ENCODE measurements at places on chromosomes 4 and X.

GRCh38 chr4:111977419-111977965 is 167.8 kb upstream of the FAM241A start:
- no peak for DNase-seq

- DNase-seq, result no peak
Observed at GRCh38 chrX:154661170-154661569, 7.8 kb upstream of the CTAG2 start.

- DNase-seq, result no peak
Observed at GRCh38 chr4:26484516-26484915, 5.8 kb downstream of the CCKAR start.

GRCh38 chrX:131944936-131945902 is 77.9 kb upstream of the STK26 start:
- DNase-seq, result no peak

- no peak for DNase-seq
Observed at GRCh38 chr4:140085062-140085622, 68.8 kb downstream of the MAML3 start.

DNA sequence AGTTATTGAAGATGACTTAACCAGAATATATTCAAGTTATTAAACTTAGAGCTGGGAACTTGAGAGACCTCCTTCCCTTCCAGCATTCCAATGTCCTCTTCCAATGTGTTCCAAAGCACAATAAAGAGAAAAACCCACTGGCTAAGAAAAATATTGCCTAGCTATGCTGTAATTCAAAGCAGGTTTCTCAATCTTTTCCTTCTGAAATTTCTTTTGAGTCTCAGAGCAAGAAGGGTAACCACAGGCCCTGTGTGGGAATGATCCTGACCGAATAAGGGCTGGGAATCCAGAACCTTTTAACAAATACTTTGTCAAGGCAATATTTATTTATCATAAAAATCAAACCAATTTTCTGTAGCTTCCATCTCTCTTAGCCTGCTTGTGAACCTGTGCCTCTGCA is 150.7 kb upstream of the SFRP2 start:
- DNase-seq, result no peak

DNA sequence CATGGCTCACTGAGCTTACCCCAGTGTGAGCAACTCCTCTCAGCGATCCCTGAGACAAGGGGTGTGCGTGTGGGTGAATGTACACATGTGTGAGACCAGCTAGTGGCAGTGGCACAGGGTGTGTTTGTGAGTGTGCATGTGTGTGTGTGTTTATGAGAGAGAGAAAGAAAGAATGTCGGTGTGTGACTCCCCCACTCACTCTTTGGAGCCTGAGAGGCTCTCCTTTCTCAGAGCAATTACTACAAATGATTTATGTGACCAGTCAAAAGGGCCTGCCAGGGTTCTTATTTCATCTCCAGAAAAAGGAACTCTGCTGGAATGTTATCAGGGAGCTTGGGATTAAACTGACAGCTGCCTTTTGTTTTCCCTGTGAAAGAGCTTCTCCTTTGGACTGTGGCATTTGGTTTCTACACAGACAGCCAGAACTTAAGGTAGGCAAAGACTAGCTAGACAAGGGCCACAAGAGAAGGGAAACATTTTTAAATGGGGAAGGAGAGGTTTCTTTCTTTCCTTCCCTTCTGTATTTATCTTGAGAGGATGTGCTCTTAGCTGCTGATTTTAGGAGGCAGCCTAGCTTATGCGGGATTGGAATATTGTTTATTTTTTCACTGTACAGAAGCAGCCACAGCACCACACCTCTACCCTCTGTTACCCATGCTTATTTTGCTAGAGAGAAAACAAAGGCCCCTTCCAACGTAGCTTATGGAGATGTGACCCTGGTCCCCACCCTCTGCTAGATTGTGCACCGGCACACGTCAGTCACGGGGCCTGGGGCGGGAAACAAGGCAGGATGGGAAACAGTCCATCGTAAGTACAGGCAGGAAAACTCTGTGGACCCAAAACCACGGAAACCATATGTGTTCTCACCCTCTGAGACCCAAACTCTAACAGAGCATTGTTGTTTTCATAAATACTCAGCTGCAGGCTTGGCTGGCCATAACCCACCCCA is 143.5 kb downstream of the MGST2 start:
- no peak for DNase-seq

GRCh38 chrX:31981546-31982062 is 909.8 kb upstream of the FTHL17 start:
- DNase-seq, result no peak

DNA sequence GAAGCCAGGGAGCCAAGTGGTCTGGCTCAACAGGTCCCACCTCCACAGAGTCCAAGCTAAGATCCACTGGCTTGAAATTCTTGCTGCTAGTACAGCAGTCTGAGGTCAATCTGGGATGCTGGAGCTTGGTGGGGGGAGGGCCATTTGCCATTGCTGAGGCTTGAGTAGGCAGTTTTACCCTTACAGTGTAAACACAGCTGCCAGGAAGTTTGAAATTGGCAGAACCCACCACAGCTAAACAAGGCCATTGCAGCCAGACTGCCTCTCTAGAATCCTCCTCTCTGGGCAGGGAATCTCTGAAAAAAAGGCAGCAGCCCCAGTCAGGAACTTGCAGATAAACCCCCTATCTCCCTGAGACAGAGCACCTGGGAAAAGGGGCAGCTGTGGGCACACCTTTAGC is 84.9 kb downstream of the EDA2R start:
- no peak for DNase-seq

DNA sequence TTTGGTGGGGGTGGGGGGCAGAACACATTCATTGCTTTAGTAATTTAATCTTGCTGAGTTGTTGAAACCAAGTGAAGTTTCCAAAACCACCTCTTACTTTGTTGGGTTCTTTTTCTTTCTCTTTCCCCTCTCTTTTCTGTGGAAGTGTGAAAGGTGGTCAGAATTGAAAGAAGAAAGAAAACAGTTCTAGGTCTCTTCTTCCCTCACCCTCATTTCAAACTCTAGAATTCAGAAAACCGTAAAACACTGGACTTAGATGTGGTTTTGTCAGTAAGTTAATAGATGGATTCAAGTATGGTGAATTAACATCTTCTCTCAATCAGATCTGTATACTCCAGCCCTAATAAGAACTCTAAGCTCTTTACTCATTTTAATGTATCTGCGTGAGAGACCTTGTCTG is 23.7 kb downstream of the PLP1 start:
- no peak for DNase-seq

GRCh38 chr4:169342906-169343564 is 72.3 kb upstream of the SH3RF1 start:
- no peak for DNase-seq

DNA sequence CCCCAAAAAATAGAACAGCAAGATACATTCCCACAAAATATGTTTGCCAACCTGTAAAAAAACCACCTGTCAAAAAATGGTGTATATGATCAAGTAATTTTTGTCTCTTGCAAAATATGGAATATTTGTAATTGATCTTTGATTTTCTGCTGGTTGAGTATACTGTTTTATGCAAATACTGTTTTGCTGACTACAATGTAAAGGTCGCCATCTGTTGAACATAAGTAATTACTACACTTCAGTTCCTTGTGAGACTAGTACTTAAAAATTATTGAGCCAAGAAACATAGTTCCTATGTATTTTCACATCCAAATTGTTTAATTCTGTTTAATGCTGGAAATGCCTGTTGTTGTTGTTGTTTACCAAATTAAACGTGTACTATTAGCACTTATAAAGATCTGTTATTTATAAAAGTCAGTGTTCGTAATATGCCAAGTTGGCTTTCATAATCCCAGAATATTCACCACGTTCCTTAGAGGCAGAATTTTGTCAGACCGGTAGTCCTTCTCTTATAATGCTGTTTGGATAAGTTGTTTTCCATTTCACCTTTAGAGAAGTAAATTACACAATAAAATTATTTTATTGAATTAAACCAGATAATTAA is 144.2 kb downstream of the PDLIM5 start:
- no peak for DNase-seq

GRCh38 chrX:72297953-72298730 is 7.6 kb downstream of the CITED1 start:
- DNase-seq, result no peak

GRCh38 chrX:95057341-95057740 is 1383.3 kb downstream of the FAM133A start:
- no peak for DNase-seq

All from stimulated activated CD8-positive, alpha-beta memory T cell treated with anti-CD3 and anti-CD28 coated beads, Interleukin-2, amount 100 ng/mL, for 1 hour (primary cell).